ENCODE measurements at places on chromosomes 12 and 14.

DNA sequence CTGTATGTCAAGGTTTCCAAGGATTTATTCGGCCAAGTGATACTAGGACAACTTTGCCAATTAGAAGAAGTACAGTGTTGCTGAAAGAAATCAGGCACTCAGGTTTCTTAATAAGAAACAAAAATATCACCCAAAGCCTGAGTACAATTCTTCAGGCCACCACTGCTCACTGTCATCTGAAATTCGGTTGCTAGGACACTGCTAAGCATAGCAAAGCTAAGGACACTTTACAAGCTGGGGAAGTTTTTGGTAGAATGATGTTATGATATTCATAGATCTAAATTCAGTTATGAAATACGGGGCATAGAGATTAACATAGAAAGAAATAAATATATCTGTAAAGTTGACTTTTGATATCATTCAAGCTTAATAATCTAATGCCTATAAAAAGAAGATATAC, 505.1 kb downstream of the NELL2 start:
- no peak for DNase-seq

DNA sequence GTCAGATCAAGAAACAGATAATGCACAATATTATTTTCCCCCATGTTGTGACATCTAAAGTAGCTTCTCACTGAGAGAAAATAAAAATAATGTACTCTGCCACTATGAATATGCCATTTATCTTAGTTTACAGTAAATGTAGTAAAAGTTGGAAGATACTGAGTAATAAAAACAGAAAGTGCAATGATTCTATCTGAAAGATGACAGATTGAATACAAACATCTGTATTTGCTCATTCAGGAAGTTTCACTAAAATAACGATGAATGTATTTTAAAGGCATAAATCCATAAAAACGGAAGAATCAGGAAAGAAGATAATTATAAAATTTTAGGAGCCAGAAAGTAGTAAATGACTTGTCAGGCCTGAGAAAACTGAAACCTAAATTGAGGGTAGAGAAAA, 18.2 kb downstream of the SLC35F4 start:
- DNase-seq, result no peak

DNA sequence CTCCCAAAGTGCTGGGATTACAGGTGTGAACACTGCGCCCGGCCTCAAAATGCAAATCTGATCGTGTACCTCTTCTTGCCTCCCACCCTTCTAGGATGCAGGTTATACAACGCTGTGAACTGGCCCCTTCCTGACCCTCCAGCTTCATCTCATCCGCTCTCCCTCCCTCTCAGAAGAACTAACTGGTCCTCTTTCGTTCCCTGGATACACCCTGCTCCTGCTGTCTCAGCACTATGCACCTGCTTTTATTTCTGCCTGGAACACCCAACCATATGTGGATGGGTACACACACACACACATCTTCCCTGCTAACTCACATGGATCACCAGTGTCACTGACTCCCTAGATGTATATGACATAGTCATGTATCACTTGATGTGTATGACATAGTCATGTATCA, 56.1 kb upstream of the VASH1 start:
- no peak for DNase-seq

DNA sequence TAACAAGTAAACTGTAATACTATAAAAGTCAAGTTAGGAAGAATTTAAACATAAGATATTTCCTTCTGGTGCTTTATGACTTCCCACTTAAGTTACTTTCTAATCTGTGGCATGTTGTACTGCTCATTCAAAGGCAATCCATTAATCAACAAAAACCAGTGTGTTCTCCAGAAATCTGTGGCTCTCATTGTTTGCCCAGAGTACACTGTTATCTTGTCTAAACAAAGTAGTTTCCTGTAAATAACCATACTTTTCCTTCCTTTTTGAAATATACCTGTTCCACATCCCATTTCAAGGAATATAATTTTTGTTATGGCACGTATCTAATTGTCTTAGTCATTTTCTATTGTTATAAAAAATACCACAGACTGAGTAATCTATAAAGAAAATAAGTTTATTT, 184.1 kb downstream of the CCER1 start:
- no peak for DNase-seq

- no peak for DNase-seq
These were observed 123.2 kb downstream of the KCNK10 start for GRCh38 chr14:88199882-88200281.

DNA sequence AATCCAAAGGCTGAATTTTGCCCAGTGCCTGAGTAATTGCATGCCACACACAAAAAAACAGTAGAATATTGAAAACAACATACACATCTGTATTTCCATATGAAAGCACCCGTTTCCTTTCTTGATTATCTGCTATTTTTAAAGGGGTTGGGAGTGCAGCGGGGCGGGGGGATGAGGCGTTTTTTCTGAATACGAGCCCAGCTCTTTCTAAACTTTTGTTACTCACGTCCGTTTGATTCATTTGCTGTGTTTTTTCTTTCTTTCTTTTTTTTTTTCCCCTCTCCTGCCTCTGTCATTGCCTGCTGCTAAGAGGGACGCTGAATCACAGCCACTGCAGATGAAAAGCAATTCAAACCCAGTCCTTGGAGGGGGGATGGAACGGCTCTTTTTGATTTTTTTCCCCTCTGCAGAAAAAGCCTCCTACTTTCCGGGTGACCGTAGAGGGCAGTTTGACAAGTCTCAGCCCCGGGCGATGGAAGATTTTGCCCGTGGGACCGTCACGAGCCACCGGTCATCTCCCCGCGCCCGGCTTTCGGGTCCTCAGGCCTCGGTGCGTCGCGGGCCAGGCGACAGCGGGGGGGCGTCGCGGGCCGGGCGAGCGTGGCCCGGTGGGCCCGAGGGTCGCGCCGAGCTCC, 572 bp upstream of the RASSF8 start:
- peak; percentile 64 for DNase-seq

- no peak for DNase-seq
These were observed 18.2 kb downstream of the MSRB3 start for GRCh38 chr12:65296508-65297265.

- no peak for DNase-seq
These were observed 48.6 kb upstream of the E2F7 start for GRCh38 chr12:77113971-77114370.

GRCh38 chr12:120971299-120972180, 6.8 kb upstream of the HNF1A start:
- peak; percentile 61 for DNase-seq

- no peak for DNase-seq
These were observed 13.4 kb downstream of the JAG2 start for GRCh38 chr14:105155071-105155651.

- DNase-seq, result peak; percentile 11
These were observed 5.4 kb upstream of the CCDC177 start for GRCh38 chr14:69580009-69580577.

GRCh38 chr14:30906752-30907658, 32.6 kb downstream of the COCH start:
- peak; percentile 26 for DNase-seq

- DNase-seq, result no peak
These were observed 151.6 kb downstream of the KCNA5 start for GRCh38 chr12:5195244-5195643.

DNA sequence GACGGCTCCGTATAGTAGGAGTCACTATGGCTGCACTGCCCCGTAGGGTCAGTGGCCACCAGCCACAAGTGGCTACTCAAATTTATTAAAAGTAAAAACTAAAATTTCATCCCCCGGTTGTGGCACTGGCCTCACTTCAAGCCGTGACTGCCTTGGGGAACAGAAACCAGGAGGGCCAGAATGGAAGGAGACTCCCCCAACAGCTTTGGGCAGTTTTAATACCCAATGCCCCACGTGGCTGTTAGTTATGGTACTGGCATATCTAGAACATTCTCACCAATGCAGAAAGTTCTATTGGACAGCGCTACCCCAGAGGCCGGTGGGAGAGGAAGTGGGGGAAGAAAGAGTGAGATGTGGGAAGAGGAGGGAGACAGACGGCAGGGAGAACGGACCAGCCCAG, 6.2 kb downstream of the NCOR2 start:
- no peak for DNase-seq

DNA sequence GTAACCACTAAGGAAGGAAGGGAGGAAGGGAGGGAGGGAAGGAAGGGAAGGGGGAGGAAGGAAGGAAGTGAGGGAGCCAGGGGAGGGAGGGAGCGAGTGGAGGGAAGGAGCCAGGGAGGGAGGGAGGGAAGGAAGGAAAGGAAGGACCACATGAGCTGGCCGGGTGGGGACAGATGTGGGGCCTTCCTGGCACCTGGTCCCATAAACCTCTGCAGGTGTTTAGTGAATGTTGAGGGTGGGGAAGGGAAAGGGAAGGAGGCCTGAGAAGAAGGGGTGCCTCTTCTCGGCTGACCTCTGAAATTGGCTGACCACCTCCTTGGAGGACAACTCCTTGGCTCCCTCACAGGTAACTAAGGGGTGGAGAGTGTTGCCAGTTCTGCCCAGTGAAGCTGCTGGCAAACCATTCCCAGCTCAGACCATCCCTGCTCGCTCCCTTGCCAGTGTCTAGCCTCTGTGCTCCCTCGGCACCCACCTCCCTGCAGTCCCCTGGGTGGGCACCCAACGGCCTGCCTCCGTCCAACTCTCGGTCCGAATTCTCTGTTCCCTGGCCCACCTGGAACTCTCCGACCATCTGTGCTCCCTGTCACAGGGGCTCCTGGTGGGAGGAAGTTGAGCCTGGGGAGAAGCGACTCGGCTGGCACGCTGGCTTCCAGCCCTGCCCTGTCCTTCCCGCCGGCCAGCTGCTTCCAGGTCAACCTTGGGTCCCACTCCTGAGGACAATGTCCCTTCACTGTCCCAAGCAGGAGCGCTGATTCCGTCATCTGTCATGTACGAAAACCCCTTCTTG, 12.2 kb upstream of the PPP1R13B start:
- no peak for DNase-seq
